Brain pericyte (primary cell): ENCODE measurements at places on chromosomes 12 and 14.

DNA sequence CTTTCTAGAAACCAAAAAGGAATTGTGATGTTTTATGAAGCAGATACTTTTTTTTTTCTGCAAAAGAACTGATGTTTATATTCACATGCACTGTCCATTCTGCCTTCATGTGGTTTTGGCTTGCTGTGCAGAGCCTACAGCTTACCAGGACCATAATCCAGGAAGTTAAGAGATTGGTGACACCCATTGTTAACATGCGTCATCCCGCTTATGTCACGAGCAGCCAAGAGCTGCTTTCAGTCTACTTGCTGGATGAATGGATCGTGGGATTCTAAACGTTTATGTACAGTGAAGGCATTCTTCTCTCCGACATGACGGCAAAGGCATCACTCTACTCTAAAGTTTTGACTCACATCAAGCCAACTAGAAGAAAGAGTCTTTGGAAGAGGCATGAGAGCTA lies 76.6 kb downstream of the PAX9 start:
- no peak for DNase-seq

GRCh38 chr12:53737093-53737808 lies 10.0 kb upstream of the CALCOCO1 start:
- DNase-seq = no peak

DNA sequence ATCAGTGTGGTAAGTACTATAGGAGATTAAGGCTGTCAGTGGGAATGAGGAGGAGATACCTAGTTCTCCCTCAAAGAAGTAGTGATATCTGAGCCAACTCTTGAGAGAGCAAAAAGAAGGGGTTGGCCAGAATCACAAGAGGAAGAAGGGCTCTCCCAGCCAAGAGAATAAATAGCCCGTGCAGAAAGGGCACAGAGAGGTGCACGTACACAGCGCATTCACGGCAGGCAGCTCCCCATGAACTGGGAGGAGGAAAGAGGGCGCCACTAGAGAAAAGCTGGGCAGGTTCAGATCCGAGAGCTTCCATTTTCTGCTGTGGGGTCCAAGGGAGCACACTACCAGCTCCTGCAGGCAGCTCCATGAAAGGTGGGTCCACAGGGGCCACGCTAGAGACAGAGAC lies 59.9 kb downstream of the PPP2R5E start:
- no peak for DNase-seq

- DNase-seq = no peak
These were observed 37.9 kb downstream of the PIWIL1 start for GRCh38 chr12:130375296-130376287.

- DNase-seq = no peak
These were observed 25.1 kb downstream of the TESPA1 start for GRCh38 chr12:54959291-54960018.

DNA sequence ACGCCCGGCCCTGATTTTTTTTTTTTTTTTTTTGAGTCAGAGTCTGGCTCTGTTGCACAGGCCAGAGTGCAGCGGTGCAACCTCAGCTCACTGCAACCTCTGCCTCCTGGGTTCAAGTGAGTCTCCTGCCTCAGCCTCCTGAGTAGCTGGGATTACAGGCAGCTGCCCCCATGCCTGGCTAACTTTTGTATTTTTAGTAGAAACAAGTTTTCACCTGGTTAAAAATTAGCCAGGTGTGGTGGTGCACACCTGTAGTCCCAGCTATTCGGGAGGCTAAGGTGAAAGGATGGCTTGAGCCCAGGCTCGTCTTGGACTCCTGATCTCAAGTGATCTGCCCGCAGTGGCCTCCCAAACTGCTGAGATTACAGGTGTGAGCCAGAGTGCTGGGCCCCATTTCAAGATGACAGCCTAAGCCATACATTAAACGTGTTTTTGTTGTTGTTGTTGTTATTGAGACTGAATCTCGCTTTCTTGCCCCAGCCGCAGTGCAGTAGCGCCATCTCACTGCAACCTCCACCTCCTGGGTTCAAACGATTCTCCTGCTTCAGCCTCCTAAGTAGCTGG lies 42.7 kb upstream of the EAPP start:
- no peak for DNase-seq

GRCh38 chr12:85277900-85278597 lies 2.0 kb upstream of the ALX1 start:
- no peak for DNase-seq

- DNase-seq = no peak
These were observed 59.6 kb downstream of the PPFIA2 start for GRCh38 chr12:81699551-81699950.

GRCh38 chr12:82730953-82731459 lies 44.3 kb downstream of the TMTC2 start:
- DNase-seq = no peak
